Femur (tissue), 1 donor: ENCODE measurements at places on chromosomes 3 and 15.

DNA sequence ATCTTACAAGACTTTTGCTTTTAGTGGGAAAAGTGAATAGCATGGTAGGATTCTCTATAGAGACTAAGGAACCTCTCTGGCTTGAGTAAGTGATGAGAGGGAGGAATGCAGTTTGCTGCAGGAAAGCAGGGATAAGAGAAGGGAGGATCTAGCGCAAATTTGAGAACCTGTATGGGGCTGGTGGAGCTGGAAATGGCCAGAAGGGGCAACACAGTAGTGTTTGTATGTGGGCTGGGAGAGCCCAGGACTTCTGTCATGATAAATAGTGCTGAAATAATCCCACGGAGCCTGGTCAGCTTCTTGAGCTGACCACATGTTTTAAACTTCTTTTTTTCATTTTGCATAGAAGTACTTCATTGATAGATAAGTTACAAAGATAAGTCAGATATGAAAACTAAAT, 11.2 kb upstream of the SHC4 start:
- no peak for DNase-seq

DNA sequence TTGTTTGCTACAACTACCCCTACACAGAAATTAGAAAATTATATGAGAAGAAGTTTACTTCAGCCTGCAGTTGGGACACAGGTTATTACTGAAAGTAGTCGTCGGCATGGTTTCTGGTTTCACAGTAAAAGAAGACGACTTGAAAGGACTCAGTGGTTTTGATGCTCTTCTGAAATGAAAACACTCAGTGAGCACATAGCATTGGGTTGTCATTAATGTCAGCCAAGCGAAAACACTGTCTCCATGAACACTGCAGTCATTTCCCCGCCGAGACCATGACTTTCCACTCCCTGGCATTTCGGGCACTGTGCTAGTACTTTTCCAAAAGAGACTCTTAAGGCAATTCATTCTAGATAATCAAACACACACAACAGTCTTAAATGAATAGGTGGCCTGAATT, 69.2 kb upstream of the ICE2 start:
- no peak for DNase-seq

DNA sequence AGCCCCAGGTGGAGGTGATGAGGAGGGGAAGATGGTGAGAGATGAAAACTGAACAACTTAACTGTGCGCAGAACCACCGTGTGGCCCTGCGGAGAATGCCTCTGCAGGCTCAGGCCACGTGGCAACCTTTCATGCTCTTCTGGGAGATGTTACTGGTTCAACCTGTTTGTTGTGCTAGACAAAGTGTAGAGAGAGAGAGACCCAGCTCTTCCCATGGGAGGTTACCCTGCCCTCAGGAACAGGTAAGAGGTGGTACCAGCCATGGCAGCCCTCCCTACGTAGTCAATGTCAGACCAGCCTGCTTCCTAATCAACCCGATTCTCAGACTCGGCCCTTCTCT, 37.0 kb upstream of the HACD2 start:
- DNase-seq: no peak

- DNase-seq: no peak
Observed at GRCh38 chr3:82410366-82410765, 648.9 kb upstream of the GBE1 start.

DNA sequence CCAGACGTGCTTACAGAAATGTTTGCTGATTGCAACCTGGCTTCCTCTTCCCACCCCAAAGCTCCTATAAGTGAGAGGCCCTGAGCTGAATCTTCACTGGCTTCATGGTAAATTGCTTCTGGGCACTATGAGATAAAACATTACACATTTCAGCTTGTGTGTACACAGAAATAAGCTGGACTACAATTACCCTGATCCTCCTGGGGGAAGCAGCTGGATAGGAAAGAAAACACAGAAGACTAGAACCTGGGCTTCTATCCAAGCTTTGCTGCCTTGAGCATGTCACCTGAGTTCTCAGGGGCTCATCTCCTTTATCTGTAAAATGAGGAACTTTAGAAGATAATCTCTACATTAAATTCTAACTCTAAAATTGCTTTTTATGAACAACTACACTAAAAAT, 40.3 kb downstream of the THBS1 start:
- no peak for DNase-seq

GRCh38 chr3:58880182-58880581, 169.6 kb downstream of the CFAP20DC start:
- DNase-seq: no peak

DNA sequence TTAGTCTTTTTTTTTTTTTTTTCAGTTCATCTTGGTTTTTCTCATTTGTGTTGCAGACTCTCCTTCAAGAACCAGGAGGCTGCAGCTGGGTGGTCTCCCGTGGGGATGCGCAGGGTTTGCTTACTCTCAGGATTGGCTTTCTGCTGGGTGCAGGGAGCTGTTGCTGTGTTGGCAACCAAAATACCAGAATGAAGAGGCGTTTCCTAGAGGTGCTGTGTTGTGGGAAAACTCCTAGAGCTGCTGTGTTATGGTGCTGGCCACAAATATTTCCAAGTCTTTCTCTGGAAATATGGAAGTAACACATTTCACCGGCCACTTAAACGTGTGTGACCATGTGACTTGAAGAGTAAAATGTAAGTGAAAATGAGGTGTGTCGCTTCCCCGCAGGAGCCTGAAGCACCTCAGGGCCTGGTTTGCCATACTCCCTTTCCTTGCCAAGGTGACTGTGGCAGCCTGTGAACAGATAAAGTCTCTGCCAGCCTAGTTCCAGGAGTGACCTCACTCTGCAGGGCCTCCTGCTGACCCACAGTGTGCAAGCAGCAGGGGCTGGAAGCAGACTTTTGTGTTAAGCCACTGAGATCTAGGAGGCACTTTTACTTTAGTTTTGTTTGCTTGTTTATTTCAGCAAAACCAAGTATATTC, 258.9 kb downstream of the ADAMTS17 start:
- no peak for DNase-seq

DNA sequence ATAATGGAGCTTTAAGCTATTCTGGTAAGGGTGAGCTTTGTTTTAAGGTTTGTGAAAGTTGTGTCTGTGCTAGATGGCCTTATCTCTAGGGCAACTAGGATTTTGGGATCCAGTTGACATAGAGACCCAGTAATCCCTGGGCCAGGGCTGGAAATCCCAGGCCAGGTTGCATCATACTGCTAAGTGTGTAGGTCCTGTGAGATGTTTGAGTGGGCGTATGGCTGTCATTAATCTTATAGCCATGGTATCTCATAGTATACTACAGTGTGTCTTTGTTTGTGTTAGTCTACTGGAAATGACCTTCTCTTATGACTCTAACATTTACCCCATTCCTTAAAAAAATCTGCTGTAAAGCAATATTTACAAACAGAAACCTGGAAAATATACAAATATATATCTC, 151.4 kb downstream of the CACNA2D3 start:
- DNase-seq: no peak
